ENCODE measurements at places on chromosomes 1 and 21.

GRCh38 chr1:70509996-70510876, 99.2 kb downstream of the CTH start:
- DNase-seq: no peak

DNA sequence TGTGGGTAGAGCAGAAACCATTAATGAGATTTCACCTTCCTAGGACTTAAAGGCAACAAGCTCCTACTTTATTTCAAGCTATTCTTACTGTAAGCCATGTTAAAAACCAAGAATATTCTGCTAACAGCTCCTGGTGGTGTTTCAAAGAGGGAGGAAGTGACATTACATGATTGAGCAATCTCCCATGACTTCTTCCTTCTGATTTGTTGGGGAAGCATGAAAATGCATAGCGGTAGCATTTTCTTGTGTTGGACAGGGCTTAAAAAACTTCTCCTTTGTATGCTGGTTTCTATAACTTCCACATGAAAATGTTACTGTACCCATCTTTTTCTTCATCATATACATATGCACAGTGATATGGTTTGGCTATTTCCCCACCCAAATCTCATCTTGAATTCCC, 297.0 kb upstream of the SNX7 start:
- DNase-seq: no peak

- no peak for DNase-seq
These were observed 7.3 kb upstream of the C1orf210 start for GRCh38 chr1:43292679-43293078.

GRCh38 chr1:78601068-78601467, 19.2 kb upstream of the IFI44L start:
- DNase-seq: no peak

GRCh38 chr1:1068517-1069055, 5.5 kb downstream of the RNF223 start:
- peak; percentile 65 for DNase-seq

GRCh38 chr1:78240755-78241154, 195.0 kb downstream of the GIPC2 start:
- DNase-seq: no peak
